Esophagus squamous epithelium (tissue), 5 donors: ENCODE measurements at places on chromosomes 2 and 18.

DNA sequence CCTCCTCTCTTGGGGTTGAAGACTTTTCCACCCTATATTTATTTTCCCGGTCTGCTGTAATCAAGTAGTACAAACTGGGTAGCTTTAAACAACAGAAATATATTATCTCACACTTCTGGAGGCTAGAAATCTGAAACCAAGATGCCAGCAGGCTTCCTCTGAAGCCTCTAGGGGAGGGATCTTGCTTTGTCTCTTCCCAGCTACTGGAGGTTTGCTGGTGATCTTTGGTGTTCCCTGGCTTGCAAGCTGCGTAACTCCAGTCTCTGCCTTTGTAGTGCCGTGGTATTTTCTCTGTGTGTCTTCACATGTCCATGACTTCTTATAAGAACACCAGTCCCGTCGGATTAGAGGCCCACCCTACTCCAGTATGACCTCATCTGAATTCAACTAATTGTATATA lies 44.4 kb downstream of the MYO3B start:
- no peak for DNase-seq

- no peak for DNase-seq
These were observed 3.7 kb downstream of the CYB5A start for GRCh38 chr18:74288041-74288440.

DNA sequence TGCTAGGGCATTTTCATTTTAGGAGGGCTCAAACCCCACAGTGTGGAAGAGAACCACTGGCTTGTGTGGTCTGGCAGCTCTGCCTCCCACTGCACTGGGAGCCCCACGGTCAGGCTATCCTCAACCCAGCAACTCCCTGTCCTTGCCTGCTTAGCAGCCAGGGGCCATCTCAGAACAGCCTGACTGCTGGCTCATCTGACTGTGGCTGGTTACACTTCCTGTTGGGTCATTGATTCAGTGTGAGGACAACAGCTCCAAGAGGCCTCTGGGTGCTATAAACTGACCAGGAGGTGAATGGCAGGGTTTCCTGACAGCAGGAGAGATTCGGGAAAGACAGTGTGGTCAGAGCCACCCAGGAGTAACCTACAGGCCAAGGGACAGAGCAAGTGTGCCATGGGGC lies 40.1 kb downstream of the AMER3 start:
- DNase-seq = no peak

DNA sequence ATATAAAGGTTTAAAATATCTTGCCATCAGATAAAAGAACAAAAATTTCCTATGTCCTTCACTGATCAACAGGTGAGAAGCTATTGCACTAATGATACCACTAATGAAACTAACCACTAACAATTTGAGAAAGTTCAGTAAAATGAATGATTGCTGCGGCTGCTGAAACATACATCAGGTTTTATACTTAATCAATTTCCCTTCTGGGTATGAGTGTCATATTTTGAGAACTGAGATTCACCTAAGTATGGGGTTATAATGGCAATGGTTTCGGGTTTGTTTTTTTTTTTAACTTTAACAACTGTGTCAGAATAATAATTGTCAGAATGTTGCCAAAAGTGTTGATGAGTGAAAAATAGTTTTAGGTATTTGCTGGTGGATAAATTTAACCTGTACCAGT lies 151.3 kb upstream of the SLC39A10 start:
- DNase-seq = no peak

DNA sequence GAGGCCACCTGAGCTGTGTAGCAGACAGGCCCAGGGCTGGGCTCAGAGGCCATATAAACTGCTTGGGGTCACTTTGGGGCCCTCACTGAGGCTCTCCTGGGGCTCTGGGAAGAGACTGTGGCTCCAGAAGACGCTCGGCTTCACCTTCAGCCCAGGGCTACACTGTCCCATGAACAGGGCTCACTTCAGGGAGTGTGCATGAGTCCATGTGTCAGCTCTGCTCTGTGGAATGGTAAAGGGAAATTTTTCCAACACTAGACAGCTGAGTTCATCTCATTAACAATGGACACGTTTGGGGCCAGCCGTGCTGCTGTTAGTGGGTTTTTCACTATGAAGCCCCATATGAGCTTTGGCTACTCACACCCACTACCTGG lies 65.4 kb upstream of the TFCP2L1 start:
- DNase-seq = no peak

DNA sequence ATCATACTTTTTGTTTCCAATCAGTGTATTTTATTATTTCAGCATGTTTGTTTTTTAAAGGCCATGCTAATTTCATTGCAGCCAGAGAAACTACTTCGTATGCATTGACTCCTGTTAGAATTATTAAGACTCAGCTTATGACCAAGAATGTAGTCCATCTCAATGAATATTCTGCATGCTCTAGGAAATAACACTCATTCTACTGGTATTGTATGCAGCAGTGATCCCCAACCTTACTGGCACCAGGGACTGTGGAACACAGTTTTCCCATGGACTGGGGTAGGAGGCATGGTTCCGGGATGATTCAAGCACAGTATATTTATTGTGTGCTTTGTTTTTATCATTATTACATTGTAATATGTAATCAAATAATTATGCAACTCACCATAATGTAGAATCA lies 356.9 kb downstream of the DSEL start:
- DNase-seq = no peak

- DNase-seq = no peak
These were observed 721 bp downstream of the ADAM17 start for GRCh38 chr2:9554921-9555296.

GRCh38 chr2:30439296-30439695 lies 7.8 kb upstream of the LCLAT1 start:
- DNase-seq = no peak

DNA sequence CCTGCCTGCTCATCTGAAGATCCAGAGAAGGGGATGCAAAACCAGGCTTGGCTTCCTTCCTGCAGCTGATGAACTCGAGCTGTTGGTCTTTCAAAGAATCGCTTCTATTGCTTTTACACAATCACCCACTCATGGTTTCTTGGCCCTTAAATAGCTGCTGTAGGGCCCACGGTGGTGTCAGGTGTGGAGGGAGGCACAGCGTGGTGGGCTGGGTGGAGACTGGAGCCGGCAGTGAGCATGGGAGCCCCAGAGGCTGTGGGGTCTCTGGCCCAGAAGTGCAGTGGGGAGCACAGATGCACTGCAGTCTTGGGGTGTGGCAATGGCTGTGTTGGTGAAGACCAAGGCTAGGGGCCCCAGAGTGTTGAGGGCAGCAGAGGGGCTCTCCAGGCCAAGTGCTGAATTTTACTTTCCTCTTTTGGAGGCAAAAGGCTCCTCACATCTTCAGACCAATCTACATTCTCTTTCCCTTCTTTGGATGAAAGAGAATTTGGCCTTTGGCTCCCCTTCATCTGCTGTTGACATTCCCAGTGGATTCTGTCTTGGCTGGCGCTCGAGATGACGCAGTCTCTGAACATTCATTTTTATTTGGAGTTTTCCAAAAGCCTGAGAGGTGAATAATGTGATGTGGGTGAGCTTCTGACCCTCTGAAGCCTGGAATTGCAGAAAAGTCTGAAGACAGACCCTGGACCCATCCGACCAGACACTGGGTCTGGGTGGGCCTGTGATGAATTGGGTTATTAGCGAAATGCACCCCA lies 70.1 kb upstream of the ASB18 start:
- no peak for DNase-seq

GRCh38 chr18:58321986-58322385 lies 278.0 kb downstream of the NEDD4L start:
- peak; percentile 7 for DNase-seq

- no peak for DNase-seq
These were observed 167.1 kb upstream of the COPS8 start for GRCh38 chr2:236918545-236918944.

DNA sequence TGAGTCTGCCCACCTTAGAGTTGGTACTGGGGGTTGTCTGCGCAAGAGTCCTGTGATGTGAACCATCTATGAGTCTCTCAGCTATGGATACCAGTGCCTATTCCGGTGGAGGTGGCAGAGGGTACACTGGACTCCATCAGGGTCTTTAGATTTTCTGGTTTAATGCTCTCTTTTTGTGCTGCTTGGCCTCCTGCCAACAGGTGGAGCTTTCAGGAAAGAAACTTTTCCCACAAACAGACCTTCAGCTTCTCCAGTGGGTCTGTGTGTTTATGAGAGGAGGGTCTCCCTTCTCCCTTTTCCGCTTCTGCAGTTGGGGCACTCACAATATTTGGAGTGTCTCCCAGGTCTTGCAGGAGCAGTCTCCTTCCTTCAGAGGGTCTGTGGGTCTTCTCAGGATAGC lies 1721.9 kb upstream of the SLC39A10 start:
- no peak for DNase-seq
